ENCODE measurements at places on chromosomes 5 and 9.

- no peak for DNase-seq
These were observed 1.0 kb upstream of the DAB2IP start for GRCh38 chr9:121650217-121651007.

DNA sequence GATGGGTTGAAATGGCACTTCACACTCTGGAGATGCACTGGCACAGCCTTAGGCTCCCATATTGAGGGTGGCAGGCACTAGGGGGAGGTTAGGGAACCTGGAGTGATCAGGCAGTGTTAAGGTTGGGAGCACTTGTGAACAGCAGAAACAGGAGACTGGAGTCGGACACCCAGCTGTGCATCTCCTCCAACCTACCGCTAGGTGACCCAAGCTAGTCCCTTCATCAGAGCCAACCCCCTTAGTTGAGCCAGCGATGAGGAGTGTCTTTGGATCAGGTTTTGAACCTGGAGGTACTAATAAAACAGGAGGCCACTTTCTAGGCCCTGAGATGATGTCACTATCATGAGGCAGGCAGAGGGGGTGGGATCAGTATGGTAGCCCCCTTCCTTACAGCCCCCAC, 1.7 kb downstream of the ACTL7B start:
- no peak for DNase-seq

DNA sequence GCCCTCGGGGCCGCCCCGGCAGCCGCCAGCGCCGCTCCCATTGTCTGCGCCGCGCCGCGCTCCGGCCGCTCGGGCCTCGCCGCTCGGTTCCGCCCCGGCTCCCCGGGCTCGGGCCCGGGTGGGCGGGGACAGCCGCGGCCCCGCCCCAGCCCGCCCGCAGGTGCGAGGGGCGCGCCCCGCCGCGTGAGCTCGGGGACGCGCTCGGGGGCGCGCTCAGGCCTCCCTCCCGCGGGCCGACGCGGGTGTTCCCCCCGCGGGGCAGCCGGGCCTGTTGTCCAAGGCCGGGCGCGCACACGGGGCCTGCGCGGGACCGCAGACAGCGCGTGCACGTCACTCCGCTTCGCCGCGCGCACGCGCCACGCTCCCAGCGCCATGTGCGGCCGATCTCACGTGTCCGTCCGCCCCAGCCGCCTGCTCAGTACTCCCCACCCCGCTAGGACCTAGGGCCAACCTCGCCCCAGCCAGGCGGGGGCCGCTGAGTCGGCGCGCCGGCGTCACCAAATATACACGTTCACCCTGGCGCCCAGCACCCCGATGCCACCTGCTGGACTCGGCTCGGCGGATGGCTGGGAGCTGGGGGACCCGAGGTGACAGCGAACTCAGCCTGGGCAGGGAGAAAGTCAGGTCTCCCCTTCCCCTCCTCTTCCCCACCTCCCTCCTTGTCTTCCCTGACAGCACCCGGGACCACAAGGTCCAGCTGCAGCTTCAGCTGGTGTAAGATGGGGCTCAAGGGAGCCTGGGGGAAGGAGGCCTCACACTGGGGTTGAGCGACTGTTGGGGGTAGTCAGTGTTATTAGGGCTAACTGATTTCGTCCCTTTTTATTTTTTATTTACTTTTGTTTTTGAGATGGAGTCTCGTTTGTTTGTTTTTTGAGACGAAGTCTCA, 14.3 kb downstream of the GBGT1 start:
- DNase-seq = peak; percentile 86

- no peak for DNase-seq
These were observed 19.9 kb downstream of the PPP3R2 start for GRCh38 chr9:101574731-101575333.

DNA sequence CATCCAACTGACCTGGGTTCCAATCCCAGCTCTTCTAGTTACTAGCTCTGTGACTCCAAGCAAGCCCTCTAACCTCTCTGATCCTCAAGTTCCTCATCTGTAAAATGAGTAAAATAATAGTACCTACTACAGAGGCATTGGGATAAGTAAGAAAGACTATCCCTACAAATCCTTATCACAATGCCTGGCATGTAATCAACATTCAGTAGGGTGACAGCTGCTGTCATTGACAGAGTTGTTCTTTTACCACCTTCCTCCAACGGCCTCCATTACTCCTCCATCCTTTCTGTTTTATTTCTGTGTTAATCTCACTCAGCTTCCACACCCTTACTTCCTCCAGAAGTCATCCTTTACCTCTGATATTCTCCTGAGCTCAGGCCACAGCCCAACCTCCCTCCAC, 40.4 kb downstream of the FGF1 start:
- no peak for DNase-seq

DNA sequence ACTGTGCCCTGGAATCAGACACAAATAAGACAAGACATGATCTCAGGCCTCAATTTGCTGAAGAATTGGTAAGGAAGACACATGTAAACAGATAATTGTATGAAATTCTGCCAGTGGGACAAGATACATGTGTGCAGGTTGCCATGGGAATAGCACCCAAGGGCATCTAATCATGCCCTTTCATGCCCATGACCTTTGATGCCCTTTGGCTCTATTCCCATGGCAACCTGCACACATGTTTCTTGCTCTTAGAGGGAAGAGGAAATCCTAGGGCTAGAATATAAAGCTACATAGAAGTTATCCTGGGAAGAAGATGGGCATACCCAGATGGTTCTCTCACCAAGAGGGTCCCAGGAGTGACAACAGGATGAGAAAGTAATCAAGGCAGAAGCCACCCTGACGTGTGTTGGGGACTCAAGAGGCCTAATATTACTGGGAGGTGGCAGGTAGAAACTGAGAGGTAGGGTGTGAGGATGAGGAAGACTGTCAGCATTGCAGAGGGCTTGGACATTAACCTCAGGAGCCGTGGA, 34.4 kb downstream of the P4HA2 start:
- no peak for DNase-seq

DNA sequence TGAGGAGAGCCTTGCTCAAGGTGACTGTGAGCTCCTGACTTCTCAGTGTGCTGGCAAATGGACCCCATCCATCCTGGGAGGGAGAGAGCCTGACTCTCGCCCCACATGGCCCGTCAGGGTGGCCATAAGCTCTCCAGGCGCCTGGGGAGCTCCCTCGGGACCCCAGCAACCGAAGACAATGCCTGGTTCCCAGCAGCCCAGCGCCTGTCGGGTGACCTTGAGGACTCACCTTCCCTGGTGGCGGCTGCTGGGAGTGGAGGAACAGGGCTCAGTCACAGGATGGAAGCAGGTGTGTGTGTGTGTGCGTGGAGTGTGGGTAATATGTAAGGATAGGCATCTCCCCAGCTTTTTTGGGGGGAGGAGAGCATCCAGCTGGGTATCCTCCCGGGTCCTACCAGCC, 190.3 kb downstream of the MELK start:
- no peak for DNase-seq

DNA sequence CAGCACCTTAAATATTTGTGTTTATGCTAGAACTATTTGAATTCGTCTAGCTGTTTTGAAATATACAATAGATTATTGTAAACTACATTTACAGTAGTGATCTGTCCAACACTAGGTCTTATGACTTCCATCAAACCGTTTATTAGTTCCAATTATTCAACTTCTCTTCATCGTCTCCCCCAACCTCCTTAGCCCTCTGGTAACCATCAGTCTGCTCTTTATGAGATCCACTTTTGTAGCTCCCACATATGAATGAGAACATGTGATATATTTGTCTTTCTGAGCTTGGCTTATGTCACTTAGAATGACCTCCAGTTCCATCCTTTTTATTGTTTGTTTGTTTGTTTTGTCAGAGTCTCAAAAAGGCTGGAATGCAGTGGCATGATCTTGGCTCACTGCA, 11.8 kb downstream of the DMXL1 start:
- no peak for DNase-seq

DNA sequence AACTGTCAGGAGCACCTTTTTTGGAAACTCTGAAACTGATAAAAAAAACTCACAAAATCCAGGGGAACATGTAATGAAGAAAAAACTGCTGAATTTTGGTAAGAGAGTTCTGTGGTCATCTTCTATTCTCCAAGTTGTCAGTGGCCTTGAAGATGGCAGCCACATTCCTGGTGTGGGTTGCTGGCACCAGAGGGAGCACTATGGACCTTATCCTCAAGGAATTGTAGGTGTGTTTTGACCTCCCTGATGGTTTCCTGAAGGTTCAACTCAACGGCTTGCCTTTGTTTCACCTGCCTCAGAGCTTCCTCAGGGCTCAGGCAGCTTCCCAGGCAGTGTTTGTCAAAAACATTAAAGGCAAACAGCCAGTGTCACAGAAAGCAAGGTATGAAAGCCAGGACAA, 2.2 kb upstream of the SLC38A9 start:
- no peak for DNase-seq

GRCh38 chr5:157516006-157516405, 56.0 kb downstream of the NIPAL4 start:
- DNase-seq = peak; percentile 16

DNA sequence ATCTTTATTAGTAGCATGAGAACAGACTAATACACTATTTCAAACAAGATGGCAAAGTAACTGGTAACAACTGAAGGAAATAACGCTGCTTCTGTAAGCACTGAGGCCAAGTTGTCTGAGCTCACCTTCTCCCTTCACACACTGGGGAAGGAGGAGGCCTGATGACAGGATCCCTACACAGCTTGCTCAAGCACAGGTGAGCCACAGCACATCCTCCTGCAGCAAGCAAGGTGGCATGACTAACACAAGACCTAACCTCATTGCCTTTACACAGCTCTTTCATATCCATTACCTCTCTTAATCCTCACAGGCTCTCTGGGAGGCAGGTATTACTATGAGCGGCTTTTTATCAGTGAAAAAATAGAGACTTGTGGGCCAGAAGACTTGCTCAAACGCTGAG, 83.3 kb downstream of the ARL15 start:
- no peak for DNase-seq

GRCh38 chr9:123053046-123053445, 19.6 kb downstream of the GPR21 start:
- DNase-seq = no peak

GRCh38 chr9:75671354-75671753, 219.1 kb upstream of the PCSK5 start:
- DNase-seq = no peak

DNA sequence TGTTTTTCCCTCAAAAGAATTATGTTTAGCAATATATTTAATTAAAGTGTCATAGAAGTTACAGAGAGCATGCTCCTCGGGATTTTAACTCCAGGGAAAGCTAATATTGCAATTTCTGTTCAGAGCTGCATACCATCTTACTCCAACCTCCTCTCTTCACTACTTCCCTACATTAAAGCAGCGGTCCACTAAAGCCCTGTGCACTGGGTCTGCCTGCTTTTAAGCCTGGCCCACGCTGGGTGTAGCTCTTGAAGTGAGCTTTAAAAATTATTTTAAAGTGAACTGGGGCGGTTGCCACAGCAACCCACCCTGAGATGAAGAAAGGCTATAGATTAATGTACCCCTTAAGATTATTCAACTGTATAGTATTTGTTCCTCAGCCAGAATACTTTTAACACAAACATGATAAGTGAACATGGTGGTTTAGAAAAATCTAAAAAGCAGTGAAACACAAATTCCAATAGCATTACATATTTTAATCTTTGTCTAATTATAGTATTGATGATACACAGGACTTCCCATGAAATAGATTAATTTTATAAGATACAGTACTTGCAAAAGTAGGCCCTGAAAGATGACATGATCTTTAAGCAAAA, 3.9 kb upstream of the MEF2C start:
- no peak for DNase-seq

- no peak for DNase-seq
These were observed 100.9 kb downstream of the GDNF start for GRCh38 chr5:37738865-37739488.

GRCh38 chr5:158875272-158875679, 224.4 kb downstream of the EBF1 start:
- no peak for DNase-seq

Data from CD4-positive, alpha-beta T cell treated with Interleukin-6 for 4 hours (primary cell).